Stimulated activated CD8-positive, alpha-beta memory T cell treated with anti-CD3 and anti-CD28 coated beads, Interleukin-7, amount 100 ng/mL, for 4 hours (primary cell): ENCODE measurements at places on chromosomes 16 and 17.

- DNase-seq: no peak
Observed at GRCh38 chr17:79675413-79675725, 55.4 kb upstream of the ENPP7 start.

DNA sequence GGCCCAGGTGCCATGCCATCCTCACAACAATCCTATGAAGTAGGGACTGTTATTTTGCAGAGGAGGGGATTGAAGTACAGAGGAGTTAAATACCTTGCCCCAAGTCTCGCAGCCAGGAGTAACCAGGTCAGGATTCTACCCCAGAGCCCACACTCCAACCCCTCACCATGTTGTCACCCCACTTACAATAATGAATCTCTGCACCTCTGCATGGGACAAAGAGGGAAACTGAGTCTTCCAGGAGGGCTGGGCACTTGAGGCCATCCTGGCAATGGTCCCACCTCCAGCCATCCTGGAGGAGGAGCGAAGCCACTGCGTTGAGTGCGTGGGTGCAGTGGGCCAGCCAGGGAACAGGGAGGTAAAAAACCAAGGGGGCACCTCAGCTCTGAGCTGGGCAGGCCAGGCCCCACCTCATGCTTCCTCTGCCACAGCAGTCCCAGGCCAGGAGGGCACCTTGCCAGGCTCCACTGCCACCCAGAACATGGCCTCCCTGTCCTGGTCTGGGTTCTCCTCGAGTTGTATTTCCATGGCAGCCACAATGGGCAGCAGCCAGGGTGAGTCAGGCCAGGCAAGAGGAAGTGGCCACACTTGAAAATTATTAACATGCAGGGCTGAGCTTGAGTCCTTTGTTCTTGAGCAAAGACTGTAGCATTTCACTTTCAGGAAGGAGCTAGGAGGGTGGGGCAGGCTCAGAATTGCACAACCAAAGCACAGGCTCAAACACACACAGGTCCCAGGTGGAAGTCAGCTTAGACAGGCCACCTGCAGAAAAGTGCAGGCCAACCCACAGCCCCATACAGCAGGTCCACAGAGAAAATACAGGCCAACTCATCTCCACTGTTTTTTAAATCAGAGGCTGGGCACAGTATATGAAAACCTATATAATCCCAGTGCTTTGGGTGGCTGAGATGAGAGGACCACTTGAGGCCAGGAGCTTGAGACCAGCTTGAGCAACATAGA is 52.1 kb downstream of the CUEDC1 start:
- DNase-seq: no peak

- peak; percentile 96 for DNase-seq
Observed at GRCh38 chr17:4899341-4900230, at the start of gene C17orf107. C17orf107 (plus strand) TSS chr17:4899536; CDS start chr17:4899763, 227 bp downstream.

DNA sequence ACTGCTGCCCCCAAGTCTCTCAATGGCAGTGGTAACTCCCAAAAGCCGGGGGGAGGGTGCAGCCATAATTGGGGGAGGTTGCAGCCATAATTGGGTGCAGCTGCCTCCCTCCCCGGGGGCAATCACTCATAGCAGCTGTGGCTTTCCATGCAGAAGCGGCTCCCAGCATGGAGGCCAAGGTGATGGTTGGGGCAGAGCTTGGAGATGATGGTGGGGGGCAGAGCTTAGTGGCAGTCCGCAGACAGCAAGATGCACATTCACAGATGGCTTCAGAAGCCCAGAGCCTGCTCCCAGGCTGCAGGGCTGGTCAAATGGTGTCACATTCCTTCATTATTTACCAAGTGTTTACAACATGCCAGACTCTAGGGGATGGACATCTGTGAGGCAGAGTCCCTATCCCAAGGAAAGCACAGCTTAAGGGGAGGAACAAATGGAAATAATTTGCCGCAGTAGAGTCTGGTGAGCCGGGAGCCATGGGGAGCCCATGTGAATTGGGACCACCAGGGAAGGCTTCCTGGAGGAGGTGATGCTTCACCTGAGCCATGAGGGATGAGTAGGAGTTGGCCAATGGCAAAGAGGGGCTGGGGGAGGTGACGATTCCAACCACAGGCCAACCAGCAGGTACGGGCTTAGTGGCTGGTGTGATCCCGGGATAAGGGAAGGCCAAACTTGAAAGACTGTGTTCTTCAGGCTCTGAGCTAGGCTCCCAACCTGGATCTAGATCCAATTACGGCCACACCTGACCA is 8.1 kb downstream of the DOC2B start:
- DNase-seq: no peak

GRCh38 chr17:50181591-50182560 is 16.1 kb downstream of the SGCA start:
- DNase-seq: no peak

DNA sequence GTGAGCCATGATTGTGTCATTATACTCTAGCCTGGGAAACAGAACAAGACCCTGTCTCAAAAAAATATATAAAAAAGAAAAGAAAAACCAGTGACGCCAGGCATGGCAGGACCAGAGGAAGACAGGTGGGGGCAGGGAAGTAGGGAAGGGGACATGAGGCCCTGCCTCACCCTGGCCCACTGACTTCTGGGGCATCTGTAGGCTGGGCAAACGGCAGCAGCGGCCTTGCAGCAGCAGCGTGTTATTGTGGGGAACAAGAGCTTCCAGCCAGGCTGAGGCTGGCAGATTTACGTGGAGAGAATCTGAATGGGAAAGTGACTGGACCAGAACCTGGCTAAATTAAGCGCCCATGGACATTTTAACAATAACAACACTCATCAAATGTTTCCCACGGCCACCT is 19.4 kb downstream of the CMTM4 start:
- DNase-seq: no peak
